NCI-H510A (cell line): ENCODE measurements at places on chromosomes 16 and 17.
A peak's percentile ranks its signal among the peaks of the same experiment; 100 is the strongest.

DNA sequence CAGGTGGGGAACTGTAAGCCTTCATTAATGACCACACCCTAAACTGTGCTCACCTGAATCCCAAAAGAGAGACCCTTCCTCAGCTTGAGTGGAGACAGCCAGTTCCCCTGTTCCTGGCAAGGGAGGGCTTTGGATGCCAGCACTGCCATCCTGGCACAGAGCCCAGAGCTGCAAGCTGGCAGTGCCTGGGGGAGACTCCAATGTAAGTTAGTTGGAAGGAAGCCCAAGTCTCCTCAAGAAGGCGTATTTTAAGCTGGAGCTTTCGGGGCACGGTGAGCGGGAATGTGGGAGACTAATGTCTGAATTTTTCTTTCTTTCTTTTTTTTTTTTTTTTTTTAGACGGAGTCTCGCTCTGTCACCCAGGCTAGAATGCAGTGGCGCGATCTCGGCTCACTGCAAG, 4.7 kb downstream of the CDC42EP4 start:
- DNase-seq = no peak

GRCh38 chr16:3592559-3592958, 15.4 kb upstream of the NLRC3 start:
- DNase-seq = no peak

GRCh38 chr17:57586742-57587141, 158.4 kb downstream of the CCDC182 start:
- no peak for DNase-seq

DNA sequence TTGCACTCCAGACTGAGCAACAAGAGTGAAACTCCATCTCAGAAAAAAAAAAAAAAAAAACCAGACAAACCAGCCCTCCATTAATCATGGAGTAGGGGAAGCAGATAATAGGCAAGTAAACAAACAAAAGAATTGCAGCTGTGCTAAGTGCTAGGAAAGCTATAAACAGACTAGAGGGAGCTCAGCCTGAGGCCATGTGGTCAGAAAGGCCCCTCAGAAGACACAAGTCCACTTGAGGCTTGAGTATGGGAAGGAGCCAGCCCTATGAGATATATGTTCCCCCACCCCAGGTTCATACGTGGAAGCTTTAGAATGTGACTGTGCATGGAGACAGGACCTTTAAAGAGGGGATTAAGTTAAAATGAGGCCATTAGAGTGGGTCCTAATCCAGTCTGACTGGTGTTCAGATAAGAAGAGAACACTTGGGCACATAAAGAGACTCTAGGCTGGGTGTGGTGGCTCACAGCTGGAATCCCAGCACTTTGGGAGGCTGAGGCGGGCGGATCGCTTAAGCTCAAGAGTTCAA, 132.6 kb upstream of the NOL11 start:
- DNase-seq = peak; percentile 87

- peak; percentile 71 for DNase-seq
Observed at GRCh38 chr17:19867079-19867328, 732 bp downstream of the ULK2 start.

DNA sequence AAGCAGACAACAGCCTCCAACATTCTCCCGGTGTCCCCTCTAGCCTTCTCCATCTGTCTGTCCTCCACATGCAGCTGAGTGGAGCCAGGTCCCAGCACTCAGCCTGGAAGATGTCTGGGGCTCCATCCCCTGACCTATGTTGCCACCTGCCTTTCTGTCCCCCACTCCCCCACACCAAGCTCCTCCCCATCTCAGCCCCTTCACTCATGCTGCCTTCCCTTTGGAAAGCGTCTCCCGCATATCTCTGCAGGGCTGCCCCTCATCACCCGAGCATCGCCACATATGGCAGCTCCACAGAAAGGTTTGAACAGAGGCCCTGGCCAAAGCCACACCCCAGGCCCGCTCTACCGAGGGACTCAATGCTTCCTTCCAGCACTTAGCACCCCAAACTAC, 24.2 kb downstream of the NSMCE1 start:
- DNase-seq = no peak

DNA sequence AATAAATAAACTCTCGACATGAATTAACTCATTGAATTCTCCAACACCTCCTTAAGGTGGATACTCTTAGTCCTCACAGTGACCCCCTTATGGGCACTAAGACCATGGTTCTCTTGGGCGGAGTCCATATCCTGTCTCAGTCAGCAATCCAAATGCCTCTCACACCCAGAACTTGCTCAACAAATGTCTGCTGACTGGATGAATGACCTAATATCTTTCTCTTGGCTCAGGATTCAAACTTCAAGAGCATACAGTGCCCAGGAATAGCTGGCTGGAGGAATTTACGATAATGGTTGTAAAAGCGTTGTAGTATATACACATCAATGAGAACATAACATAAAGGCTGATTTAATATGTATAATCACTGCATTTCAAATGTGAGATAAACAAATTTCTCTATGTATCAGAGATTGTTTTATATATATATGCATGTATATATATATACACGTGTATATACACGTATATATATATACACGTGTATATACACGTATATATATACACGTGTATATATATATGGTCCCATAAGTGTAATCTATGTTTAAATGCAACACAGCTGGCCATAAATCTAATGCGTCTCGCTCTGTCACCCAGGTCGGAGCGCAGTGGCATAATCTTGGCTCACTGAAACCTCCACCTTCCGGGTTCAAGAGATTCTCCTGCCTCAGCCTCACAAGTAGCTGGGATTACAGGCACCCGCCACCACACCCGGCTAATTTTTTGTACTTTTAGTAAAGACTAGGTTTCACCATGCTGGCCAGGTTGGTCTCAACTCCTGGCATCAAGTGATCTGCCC, 6.5 kb upstream of the UBB start:
- no peak for DNase-seq

GRCh38 chr17:1713878-1714426, 3.8 kb upstream of the TLCD2 start:
- peak; percentile 22 for DNase-seq

- DNase-seq = no peak
Observed at GRCh38 chr16:67447508-67448076, 16.7 kb downstream of the HSD11B2 start.

DNA sequence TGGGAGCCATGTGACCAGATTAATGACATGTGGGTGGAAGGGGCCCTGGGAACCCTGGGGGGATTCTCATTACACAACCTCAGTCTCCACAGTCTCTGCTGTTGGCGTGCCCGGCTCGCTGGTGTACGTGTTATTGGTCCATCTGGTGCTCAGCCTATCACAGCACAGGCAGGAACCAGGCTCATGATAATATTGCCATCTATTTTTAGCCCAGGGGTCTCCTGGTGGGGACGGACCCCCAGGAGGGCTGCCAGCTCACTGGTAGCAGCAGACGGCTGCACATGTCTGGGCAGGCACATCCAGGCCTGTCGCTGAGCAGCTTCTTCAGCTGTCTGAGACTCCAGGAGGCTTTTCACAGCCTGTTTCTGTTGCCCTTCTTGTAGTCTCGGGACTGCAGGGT, 123.8 kb downstream of the RAB11FIP4 start:
- DNase-seq = no peak

GRCh38 chr16:56987692-56988091, 1.7 kb upstream of the NLRC5 start:
- no peak for DNase-seq

- DNase-seq = no peak
Observed at GRCh38 chr17:68347380-68347779, 56.1 kb downstream of the ARSG start.

DNA sequence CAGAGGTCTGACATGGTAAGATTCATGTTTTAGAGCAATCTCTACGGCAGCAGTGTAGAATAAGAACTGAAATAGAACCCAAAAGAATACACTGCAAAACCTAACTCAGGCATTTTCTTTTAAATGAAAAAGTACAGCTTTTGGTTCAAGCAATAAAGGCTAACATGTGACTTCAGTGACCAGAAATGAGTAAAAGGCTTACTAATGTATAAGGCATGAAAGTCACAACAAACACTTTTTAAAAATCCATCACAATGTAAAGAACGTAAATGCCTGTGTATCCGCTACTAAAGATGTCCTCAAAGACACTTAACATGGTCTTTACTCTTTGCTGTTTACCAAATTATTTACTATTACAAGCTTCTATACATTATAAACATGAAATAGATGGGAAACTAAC, 16.6 kb downstream of the KIAA0753 start:
- DNase-seq = no peak

DNA sequence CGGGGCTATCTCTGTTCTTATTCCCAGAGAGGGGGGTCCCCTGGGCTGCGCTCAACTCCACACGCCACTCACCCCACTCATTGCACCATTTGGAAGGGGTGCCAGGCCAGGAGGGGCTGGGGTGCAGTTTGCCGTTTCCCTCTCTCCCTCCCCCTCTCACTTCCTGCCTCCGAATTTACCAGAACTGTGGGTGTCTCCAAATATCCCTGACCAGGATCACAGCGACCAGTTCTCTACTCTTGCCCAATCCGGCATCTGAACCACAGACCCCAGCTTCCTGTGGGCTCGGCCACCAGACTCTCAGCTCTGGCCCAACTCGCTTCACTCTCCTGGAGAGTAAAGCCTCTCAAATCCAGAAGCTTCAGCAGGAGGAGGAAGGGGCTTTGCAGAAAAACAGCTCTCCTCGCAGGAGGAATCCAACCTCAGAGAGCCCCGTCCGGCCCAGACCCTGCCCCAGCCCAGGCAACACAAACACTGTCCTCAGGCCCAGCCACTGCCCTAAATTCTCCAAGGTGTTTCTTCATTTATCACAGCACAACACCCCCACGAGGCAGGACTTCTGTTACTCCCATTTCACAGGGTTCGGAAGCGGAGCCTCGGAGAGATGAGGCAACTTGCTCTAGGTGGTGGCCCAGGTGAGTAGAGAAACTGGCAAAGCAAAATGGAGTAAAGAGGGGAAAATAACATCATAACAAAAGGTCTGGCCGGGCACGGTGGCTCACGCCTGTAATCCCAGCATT, 423 bp upstream of the ASGR2 start:
- DNase-seq = no peak

DNA sequence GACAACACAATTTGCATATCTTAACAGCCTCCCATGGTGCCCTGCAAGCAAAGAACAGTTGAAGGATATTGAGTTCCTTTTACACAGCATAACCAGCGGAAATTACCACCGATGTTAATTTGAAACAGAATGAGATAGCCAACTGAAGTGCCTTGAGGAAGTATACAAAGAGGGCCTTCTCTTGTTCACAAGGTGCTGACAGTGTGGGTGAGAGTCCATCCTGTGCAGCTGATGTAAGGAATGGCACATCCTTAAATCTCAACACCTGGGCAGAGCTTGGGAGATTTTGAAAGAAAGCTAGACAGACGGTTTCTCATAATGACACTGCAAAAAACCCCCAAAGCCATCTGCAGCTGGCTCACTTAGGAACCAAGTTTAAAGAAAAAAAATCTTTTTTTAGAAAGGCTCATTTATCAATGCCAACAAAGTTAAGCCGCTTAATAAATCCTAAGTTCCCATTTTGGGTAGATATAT, 818.6 kb downstream of the KCNJ2 start:
- no peak for DNase-seq

- no peak for DNase-seq
Observed at GRCh38 chr16:12235110-12235509, 258.6 kb downstream of the SNX29 start.

- no peak for DNase-seq
Observed at GRCh38 chr16:22206842-22207714, 1.0 kb downstream of the EEF2K start.

- DNase-seq = no peak
Observed at GRCh38 chr17:2151358-2152033, 96.6 kb downstream of the HIC1 start.

- DNase-seq = no peak
Observed at GRCh38 chr16:48361540-48362144, 23.6 kb downstream of the SIAH1 start.

- no peak for DNase-seq
Observed at GRCh38 chr16:78005881-78006280, 16.5 kb upstream of the CLEC3A start.

- DNase-seq = no peak
Observed at GRCh38 chr17:48928876-48929811, 15.5 kb downstream of the SNF8 start.

- no peak for DNase-seq
Observed at GRCh38 chr16:47995354-47995753, 160.4 kb downstream of the ABCC12 start.

- DNase-seq = no peak
Observed at GRCh38 chr16:76835339-76835738, 355.7 kb upstream of the MON1B start.

DNA sequence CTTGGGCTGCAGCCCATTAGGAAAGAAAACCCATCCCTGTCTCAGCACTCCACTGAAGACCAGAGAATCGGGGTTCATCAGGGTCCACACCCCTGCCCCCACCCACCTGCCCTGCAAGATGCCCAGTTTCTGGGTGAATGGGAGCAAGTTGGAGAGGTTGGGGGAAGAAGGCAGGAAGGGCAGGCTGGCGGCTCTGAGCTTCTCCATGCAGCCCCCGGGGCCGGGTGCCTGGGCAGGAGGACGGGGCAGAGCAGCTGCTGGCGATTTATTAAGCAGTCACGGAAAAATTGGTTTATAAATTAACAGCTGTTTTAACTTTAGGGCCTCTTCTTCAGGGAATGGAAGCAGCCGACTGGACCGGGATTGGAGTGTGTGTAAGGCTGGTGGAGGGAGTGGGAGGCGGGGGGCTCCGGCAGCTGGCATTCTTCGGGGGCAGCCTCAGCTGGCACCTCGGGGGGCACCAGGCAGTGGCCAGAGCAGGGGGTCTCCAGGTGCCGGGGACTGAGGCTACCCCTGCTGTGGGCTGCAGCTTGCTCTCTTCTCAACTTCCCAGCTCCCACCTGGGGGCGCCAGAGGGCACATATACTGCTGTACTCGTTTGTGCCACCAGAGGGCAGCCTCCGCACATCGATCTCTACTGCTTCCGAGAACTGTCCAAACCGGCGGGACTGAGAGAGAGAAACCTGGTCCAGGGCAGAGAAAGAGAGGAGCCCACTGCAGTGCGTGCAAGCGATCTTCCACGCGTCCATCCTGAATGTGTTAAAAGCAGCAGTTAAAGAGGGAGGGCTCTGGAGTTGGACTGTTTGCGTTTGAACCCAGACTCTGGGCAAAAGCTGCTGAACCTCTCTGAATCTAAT, 5.0 kb upstream of the PPP1R1B start:
- DNase-seq = no peak

GRCh38 chr16:51544851-51545467, 393.9 kb upstream of the SALL1 start:
- DNase-seq = no peak
